Stimulated activated CD4-positive, alpha-beta T cell treated with anti-CD3 and anti-CD28 coated beads, Interleukin-15, amount 100 ng/mL, for 1 hour (primary cell): ENCODE measurements at places on chromosomes 2 and 18.

- no peak for DNase-seq
Observed at GRCh38 chr2:100990650-100991403, 11.3 kb upstream of the RPL31 start.

GRCh38 chr2:217099561-217099960 is 239.7 kb upstream of the TNP1 start:
- no peak for DNase-seq

DNA sequence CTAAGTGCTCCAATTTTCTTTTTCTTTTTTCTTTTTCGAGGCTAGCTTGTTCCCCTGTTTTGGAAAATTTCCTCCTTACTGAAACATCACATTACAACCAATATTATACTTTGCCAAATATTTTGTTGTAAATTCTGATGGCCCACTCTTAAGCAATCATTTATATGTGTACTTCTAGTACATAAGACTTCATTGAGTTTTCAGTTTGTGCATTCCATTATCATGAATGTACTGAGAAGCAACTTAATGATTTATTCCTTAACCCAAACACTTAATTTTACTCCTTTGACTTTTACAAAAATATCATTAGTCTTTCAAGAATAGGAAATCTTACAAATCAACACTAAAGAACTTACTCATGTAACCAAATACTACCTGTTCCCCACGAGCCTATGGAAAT is 242.4 kb downstream of the ARHGAP15 start:
- no peak for DNase-seq

DNA sequence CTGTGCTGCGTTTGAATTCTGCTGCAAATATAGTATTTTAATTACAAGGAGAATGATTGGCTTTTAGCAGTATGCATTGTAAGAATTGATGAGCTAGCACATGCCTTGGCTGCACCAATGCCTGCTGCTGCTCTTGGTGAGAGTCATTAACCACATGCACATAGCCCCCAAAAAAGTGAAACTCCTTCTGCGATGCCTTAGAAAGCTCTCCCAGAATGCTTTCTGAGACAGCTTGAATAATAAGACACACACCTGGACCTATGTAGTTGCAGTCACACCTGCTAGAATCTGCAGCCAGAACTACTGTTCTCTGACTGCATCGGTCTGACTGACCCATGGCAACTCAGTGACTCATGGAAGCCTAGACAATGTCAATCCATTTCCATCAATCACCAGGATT is 170.1 kb upstream of the DDX18 start:
- DNase-seq, result no peak

DNA sequence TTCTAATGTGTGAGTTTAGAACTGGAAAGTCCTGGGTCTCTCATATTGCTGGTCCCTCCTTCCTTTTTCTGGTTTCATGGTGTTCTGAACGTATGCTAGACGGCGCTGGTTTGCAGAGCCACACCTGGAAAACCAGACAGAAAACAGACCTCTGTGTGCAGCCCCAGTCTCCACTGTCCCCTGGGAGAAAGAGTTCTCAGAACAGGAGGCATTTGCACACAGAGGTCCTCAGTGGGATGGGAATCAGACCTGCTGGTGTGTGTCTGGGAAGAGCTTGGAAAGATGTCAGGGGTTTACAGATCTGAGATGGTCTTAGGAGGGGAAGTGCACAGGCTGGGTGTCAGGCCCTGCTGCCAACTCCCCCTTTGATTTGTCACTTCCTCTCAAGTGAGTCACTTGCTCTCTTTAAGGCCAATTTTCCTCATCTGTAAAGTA is 14.9 kb upstream of the MBP start:
- DNase-seq, result no peak

GRCh38 chr2:217746808-217747207 is 256.0 kb downstream of the TNS1 start:
- no peak for DNase-seq

DNA sequence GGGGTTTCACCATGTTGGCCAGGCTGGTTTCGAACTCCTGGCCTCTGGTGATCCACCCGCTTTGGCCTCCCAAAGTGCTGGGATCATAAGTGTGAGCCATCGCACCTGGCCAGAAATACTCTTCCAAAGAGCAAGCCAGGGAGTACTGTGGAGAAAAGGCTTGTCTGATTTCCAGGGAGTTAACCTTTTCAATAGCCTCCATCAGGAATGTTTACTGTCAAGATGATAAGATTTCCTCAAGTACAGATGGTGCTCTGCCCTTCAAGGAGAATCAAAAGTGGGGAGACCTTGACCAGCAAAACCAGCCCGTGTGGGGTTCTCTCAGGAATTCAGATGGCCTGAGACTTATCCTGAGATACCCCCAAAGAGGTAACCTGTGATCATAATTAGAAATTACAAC is 237.2 kb downstream of the PRKCE start:
- DNase-seq, result no peak

DNA sequence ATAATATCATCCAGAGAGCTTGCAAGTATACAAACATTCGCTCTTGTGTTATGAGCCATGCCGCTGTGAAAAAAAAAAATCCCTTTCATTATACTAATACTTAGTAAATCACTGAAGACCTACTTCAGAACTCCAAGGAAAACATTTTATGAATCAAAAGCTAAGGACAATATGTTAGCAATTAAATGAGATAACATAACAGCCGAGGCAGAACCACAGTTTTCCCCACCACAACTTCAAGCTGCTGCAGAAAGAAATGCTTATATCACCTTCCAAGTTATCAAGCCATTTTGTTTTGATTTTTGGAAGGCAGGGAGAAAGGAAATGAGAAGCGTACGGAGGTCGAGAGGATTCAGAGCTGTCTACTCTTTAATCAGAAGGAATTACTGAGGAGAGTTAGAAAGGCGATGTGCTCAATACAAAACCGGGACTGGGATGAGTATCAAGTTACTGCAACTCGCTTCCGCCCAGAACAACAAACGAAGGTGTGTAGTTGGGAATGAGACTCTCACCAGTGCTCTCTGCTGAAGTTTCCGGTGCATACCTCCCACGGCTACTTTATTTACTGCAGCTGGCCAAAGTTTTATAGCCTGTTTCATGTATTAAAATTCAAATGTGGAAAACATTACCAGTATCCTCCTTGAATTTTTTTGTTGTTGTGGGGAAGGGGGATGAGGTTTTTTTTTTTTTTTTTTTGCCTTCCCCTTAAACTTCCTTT is 292.2 kb upstream of the CCDC68 start:
- no peak for DNase-seq

DNA sequence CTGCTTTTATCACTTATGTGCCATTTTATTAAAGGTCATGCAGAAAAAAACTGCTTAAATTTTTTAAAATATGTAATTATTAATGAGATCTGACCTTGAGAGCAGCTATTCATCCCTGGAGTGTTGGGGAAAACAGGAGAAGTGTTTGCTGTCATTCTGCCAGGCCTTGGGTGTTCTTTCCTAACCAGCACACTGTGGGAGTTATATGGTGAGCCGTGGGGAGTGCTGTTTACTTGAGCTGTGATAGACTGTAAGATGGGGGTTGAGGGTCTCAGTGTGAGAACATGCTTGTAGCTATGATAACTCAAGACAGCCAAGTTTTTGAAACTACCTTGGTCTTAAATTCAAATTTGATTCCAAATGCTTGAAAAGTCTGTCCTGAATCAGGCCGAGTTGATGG is 101.3 kb upstream of the ARHGAP28 start:
- no peak for DNase-seq

DNA sequence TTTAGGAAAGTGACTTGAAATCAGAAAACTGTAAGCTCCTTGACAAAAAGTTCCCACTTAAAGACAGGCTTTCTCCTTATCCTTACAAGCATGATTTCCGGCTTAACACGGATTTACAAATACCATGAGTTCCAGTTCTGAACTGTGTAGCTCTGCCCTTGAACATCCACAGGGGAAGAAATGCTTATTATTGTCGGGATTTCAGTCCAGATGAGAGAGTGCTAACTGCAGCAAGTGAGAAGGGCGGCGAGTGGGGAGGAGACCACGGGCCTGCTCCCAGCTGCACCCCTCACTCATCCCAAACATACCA is 73.1 kb downstream of the LRRC30 start:
- no peak for DNase-seq

GRCh38 chr18:52190631-52191030 is 149.4 kb upstream of the DCC start:
- DNase-seq, result no peak

DNA sequence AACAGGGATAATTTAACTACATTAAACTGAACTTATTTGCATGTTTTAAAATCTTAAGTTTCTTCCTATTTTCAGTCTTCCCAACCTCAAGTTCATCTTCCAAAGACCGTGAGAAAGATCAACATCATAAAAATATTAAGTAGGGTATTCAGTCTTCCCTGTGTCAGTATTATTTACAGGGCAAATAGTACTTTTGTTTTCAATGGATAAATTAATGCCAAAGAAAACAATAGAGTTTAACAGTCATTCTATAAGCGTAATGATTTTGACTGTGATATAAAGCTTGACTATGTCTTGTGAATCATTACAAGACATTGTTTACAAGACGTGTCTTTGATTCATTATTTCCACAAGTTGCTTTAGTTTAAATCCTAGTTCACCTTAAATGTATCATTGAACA is 48.0 kb upstream of the NRXN1 start:
- no peak for DNase-seq

- no peak for DNase-seq
Observed at GRCh38 chr2:164964700-164965099, 9.4 kb upstream of the SLC38A11 start.

- DNase-seq, result no peak
Observed at GRCh38 chr18:39596891-39597290, 2031.3 kb upstream of the CELF4 start.

DNA sequence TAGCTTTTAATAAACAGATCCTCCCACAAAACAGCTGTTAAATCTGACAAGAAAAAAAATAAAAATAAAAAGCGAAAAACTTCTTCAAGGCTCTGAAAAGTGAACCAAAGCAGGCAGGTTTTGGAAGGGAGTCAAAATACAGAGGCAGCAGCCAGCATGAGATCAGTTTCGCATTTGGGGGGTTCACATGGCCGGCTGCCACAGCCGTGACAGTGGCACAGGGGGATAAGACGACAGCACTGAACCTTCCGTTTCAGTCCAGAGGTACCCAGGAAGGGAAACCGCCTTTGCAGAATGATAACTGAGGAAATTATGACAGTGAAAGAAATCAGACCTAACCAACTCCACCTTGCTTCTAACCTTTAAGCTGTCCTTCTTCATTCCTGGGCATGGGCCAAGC is 196.7 kb upstream of the PID1 start:
- no peak for DNase-seq

DNA sequence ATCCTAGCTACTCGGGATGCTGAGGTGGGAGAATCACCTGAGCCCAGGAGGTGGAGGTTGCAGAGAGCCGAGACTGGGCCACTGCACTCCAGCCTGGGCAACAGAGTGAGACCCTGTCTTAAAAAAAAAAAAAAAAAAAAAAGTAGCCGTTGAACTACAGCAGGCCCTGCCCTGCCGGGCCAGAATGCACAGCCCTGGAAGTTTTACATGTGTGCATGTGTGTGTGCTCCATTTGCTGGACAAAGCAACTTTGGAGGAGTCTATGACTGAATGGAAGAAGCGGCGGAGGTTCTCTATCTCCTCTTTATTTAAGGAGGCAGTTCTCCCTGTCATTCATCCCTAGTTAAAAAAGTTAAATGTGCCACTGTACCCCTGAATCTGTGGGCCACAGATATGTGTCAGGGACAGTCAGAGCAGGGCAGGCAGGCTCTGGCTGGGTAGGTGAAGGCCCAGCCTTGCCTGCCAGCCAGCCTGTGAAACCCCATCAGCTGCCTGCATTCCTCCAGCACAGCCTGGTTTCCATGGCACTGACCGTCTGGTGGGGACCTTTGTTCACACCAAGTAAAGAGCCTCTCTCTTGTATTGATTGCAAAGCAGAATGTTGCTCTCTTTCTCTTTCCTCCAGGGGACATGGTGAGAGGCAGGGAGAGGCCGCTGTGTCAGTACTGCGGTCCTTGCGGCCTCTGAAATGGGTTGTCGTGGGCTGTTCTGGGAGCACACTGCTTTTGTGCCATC is 10.9 kb downstream of the LIPG start:
- DNase-seq, result no peak

- no peak for DNase-seq
Observed at GRCh38 chr18:11419338-11419737, 190.1 kb upstream of the SLC35G4 start.

- no peak for DNase-seq
Observed at GRCh38 chr2:143121957-143122356, 7.3 kb upstream of the ARHGAP15 start.

DNA sequence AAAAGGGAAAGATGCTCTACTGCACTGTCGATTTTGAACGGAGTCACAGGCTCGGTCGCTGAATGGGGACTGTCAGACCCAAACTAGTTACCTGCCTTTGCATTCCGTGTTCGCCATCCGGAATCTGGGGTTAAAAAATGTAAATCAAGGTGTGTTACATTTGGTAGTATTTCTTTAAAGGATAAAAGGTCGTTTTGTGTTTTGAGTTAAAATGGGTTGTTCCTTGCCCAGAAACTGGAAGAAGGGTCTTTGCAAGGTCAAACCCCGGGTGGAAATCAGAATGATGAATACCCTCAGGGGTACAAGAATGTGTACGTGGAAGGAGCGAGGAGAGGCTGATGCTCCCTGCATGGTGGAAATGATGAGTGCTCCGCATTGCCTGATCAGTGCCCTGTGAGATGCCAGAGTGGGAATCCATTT is 1.0 kb downstream of the VSNL1 start:
- no peak for DNase-seq

DNA sequence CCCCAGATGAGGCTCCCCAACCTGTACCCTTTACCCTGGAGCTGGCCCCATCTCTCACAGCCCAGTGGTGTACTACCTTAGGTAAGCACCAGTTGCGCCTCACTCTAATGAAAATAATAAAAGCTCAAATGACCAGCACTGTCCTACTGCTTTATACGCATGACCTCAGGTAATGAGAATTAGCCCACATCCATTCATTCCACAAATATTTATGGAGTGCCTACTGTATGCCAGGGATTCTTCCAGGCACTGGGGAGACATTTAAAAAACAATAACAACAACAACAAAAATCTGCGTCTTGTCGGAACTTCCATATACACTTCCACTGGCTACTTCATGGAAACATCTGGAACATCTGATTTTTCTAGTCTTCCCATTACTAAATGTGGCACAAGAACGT is 20.8 kb downstream of the HPCAL1 start:
- no peak for DNase-seq

DNA sequence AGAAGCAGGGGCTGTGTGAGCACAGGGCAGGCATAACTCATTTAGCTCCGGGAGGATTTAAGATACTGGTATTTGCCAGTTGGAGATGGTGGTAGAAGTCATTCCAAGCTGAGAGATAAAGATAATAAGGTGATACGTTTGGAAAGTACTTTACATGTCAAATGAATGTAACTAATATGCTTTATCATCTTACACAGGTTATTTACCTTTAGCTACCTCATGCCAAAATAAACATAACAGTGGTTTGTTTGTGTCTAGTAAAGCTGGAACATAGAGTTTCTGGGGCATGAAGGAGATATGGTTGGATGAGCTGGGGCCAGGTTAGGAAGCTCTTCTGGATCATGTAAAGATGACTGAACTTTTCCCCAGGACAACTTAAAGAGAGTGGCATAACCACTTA is 126.9 kb upstream of the PIK3C3 start:
- no peak for DNase-seq
